ENCODE measurements at places on chromosomes 1 and 21.

GRCh38 chr1:157696966-157697628 lies 3.5 kb downstream of the FCRL3 start:
- no peak for DNase-seq

DNA sequence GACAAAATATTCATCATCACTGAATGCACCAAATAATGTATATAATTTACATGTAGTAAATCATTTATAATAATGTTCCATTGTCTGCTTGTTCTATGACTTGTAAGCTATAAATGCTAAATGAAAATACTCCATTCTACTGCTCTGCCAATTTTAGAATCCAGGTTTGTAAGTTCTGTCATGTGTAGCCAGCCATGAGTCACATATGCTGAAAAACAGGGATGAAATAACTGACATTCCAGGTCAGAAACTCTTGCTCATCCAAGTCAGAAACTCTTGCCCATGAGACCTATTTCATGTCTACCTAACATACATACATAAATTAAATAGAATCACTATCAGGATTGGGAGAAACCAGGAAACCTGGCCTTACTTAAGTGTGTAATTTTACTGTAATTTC lies 95.6 kb downstream of the ASH1L start:
- DNase-seq, result no peak

DNA sequence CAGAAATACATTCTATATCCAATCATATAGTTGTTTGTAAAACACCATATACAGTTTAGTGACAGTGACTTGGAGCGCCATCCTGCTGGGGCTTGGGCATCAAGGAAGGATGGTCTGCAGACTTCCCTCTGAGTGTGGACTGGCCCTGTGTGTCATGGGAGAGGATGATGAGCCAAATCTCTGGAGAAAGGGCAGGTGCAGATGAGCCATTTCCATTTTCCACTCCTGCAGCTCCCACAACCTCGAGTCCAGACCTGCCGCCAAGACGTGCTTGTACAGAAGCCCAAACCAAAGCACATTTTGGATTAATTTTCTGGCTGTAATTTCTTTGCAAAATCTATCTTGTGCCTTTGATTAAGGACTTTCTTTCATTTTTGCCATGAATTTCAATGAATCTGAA lies 48.3 kb upstream of the SLC22A15 start:
- DNase-seq, result peak; percentile 18

- no peak for DNase-seq
Observed at GRCh38 chr1:204633665-204634064, 51.9 kb downstream of the LRRN2 start.

GRCh38 chr1:153355445-153356071 lies 2.1 kb upstream of the S100A9 start:
- peak; percentile 73 for DNase-seq

GRCh38 chr1:198492872-198493271 lies 47.6 kb downstream of the ATP6V1G3 start:
- DNase-seq, result no peak
